ENCODE measurements at places on chromosomes 1 and 21. TPM values are rescaled to one million over a fixed set of nuclear protein-coding genes. Genes with fewer than 3 reads are reported as not detected.

The FAM3B gene
- total RNA-seq = not detected

The KRTAP19-8 gene
- not detected for total RNA-seq

The IL20 gene
- total RNA-seq = not detected

The TOMM20 gene
- total RNA-seq = 120 TPM

The DAB1 gene
- total RNA-seq = not detected

The RAB42 gene
- total RNA-seq = 1.4 TPM

The LCE1F gene
- not detected for total RNA-seq

The PPM1J gene
- total RNA-seq = 1.9 TPM

The REN gene
- total RNA-seq = not detected

The NUDT17 gene
- total RNA-seq = 2.3 TPM

The PLD5 gene
- total RNA-seq = not detected

The CD84 gene
- not detected for total RNA-seq

The SMPDL3B gene
- 0.27 TPM for total RNA-seq

The ACTL8 gene
- not detected for total RNA-seq

The PDPN gene
- total RNA-seq = not detected

The KIF2C gene
- 38.6 TPM for total RNA-seq

The CD244 gene
- total RNA-seq = not detected

The NLRP3 gene
- total RNA-seq = 0.14 TPM

The GPR3 gene
- total RNA-seq = 2.1 TPM

The RNF115 gene
- 25.4 TPM for total RNA-seq

The BPNT1 gene
- 39.2 TPM for total RNA-seq

The RGS13 gene
- not detected for total RNA-seq

The TNFSF4 gene
- 33.5 TPM for total RNA-seq

The LCE6A gene
- not detected for total RNA-seq

The CDA gene
- total RNA-seq = 2.0 TPM

The LRRC38 gene
- not detected for total RNA-seq

The RNF11 gene
- total RNA-seq = 175 TPM

The SEMA6C gene
- total RNA-seq = 15.5 TPM

The NPHS2 gene
- total RNA-seq = not detected

The SLFNL1 gene
- total RNA-seq = 0.27 TPM

The PDE9A gene
- total RNA-seq = not detected

The SCP2 gene
- total RNA-seq = 149 TPM

The ANKRD65 gene
- total RNA-seq = 0.07 TPM

The ERICH3 gene
- not detected for total RNA-seq

The ACOT11 gene
- 4.1 TPM for total RNA-seq

The FCRLA gene
- not detected for total RNA-seq

The FCRL5 gene
- not detected for total RNA-seq

The FMO5 gene
- 1.1 TPM for total RNA-seq

The DNALI1 gene
- 2.9 TPM for total RNA-seq

The GREM2 gene
- total RNA-seq = not detected

The TMEM269 gene
- total RNA-seq = 0.13 TPM

The PAPPA2 gene
- total RNA-seq = 0.80 TPM

The OR2T33 gene
- total RNA-seq = not detected

The CASQ1 gene
- total RNA-seq = not detected

The S100A7A gene
- total RNA-seq = not detected

Measured in thoracic aorta endothelial cell (primary cell).